ENCODE measurements at places on chromosomes 7 and 10.

- no peak for DNase-seq
Measured at GRCh38 chr7:139937715-139938114, 108.7 kb downstream of the TBXAS1 start.

DNA sequence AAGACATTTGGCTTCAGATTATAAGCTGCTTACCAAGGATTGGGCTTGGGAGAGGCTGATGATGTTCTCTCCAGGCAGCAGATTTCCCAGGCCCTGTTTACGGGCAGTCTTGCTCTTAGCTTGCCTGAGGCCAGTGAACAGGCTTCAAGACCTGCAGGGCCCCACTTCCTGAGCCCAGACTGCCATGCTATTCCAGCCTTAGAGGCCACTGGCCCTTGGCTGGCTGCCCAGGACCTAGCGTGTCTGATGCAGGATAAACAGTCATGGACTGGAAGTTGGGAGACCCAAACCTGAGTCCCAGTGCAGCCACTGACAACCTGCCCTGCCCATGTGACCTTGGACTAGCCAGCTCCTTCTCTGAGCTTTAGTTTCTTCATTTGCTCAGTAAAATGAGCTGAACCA is 2.9 kb downstream of the PRXL2A start:
- peak; percentile 21 for DNase-seq

- DNase-seq, result no peak
Measured at GRCh38 chr10:76270464-76270863, 839.0 kb downstream of the LRMDA start.

DNA sequence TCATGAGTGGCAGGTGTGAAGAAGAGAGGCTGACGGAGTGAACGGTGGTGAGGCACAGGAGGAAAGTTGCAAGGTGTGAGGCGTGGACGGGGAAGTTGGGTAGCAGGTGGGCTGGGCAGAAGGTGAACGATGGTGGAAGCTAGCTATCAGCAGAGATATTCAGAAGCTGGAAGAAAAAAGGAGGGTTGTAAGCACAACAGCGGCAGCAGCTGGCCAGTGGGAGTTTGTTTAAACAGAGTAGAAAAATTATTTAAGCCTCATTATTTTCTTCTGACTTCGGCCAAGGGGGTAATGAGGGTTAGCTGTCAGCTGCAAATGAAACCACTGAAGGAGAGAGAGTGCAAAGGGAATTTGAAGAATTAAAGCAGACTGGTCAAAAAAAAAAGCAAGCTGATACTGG is 62.1 kb upstream of the PRKAR2B start:
- DNase-seq, result no peak

DNA sequence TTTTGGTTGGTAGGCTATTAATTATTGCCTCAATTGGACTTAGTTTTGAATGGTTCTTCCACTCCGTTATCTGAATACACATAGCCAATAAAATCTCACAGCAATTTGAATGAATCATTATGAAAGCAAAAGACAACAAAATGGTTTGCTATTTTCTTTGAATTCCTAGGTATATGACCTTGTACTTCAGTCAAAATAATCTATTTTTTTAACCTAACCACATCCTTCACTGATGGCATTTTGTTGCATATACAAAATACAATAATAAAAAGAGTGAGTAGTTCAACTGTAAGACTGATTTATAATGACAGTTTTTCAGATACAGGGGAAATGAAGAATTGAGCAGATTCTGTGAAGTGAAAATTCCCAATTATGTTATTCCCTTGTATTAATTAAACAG is 433.1 kb downstream of the HTR7 start:
- no peak for DNase-seq

DNA sequence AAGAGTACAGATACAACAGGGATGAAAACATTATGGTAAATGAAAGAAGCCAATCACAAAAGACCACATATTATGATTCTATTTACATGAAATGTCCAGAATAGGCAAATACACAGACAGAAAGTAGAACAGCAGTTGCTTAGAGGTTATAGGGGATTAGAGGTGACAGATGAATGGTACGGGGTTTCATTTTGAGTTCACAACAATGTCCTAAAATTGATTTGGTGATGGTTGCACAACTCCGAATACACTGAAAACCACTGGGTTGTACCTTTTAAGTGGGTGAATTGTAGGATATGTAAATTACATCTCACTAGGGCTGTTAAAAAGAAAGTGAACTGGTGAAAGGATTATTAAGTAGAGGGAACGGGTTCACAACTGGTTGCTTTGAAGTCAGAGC is 76.3 kb upstream of the MRLN start:
- DNase-seq, result no peak

DNA sequence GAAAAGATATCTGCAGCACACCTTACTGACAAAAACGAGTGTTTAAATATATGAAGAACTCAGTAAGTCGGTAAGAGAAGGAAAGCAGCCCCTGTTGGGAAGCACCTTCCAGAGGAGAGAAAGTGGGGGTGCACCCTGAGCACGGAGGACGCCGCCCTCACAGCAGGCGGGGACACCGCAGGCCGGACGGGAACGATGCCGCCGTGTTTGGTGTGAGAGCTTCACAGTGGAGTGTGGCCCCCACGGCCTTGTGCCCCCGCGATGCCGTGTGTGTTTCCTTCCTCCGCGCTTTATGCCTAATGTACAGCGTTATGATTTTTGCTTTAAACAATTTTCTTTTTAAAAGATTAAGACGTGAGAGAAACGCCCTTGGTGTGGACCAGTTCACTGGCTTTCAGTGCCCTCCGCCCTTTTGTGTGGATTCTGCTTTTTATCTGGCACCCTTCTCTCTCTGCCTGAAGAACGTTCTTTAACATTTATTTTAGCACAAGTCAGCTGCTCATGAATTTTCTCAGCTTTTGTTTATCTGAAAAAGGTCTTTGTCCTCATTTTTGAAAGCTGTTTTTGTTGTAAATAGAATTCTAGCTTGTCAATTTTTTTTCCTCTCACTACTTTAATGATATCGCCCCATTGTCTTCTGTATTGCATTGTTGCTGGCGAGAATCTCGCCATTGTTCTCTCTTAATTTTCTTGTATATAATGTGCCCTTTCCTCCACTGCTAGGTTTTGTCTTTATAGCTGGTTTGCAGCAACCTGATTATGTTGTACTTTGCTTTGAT is 110.7 kb downstream of the INPP5A start:
- DNase-seq, result no peak

DNA sequence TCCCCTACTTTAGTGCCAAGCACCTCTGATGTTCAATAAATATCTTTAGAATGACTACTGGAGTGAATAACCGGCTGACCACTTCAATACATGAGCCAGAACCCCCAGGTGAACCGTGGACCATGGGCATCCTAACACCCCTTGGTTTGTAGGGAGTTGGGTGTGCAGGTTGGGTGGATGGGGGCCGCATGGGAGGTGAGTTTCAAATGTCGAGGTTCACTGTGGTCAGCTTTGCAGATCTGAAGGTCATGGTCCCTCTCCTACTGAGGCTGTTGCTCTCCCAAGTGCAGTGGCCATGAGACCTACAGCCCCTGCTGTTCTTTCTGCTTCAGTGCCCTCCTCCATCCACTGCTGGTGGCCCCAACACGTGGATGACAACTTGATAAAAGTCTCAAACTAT is 178.0 kb upstream of the MKI67 start:
- no peak for DNase-seq

DNA sequence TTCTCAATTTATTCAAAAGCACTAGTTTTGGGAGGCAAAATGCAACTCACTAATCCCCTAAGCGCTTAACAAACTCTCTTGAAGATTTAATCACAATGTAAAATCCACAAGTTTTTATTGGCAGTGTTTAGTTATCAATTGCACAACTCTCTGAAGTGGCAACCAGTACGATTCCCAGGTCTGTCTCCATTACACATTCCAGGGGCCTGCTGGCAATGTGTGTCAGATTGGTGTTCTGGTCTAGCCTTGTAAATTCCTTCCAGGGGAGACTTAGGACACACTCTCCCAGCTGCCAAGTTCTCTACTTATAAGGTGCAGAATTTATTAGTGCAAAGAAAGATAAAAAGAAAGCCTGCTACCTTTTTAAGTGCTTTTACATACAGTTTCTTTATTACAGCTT is 164.7 kb upstream of the HPS1 start:
- DNase-seq, result no peak

GRCh38 chr10:5252177-5253037 is 55.8 kb downstream of the AKR1C4 start:
- no peak for DNase-seq

DNA sequence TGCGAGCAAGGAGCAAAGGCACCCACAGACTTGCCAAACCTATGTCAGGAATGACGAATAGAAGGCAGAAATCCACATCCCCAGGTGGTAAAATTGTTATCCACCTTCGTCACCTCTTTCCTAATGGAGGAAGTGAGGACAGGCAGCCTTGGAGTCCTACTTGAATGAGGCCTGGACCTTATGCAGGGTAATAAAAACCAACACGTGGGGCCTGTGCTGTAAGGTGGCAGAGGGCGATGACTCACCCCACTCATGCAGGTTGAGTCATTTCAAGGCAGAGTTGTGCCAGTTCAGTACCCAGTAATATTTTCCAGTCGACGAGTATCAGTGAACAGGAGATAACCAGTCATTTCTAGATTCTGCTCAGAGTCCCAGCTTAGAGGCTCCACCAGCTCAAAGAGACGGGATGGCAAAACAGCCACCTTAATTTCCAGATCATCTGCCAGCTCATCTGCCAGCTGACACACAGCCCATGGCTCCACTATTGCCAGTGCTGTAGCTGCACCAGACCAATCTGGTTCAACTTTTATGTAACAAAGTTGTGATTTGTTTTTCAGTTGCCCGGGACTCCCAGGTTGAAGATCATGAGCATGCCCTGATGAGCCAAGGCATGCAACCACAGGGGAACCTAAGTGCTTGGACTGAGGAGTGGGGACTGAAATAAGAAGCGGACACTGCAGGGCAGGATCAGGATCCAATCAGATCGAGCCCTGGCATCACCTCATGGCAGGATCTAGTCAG is 176.2 kb upstream of the ITGB1 start:
- DNase-seq, result no peak

GRCh38 chr10:117221156-117221711 is 19.7 kb upstream of the SLC18A2 start:
- DNase-seq, result no peak

GRCh38 chr10:436013-436697 is 253.3 kb downstream of the DIP2C start:
- no peak for DNase-seq

GRCh38 chr7:158676171-158676840 is 28.3 kb downstream of the NCAPG2 start:
- DNase-seq, result no peak

DNA sequence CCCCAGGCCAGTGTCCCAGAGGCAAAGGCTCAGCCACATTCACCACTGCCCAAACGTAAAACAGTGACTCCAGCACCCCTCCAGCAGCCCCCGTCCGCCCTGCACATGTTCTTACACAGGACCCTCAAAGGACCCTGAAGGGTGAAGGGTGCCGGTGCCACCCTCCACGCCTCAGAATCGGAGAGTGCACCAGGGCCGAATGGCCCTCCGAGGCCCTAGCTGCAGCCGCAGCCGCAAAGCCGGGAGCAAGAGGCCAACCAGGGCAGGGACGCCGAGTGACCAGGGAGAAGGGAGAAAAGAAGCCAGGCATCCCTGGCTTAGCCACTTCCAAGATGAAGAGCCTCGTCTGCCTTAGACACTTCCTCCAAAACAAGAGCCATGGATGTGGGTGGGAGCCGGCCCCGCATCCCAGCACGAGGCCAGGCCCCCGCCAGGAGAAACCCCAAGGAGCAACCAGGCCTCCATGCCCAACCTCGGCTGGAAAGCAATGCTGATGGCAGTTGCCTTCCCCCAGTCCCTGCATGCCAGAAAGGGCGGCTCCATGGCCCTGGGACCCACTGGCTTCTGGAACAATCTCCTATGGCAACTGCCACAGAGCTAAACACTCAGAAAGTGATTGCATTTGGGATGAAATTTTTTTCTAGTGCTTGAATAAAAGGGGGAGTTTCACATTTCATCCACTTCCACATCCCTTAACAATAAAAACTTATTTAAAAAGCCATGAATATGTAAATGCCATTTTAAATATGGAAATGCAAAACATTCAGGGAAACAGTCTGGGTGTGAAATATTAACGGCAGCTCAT is 92.3 kb downstream of the MAD1L1 start:
- no peak for DNase-seq

DNA sequence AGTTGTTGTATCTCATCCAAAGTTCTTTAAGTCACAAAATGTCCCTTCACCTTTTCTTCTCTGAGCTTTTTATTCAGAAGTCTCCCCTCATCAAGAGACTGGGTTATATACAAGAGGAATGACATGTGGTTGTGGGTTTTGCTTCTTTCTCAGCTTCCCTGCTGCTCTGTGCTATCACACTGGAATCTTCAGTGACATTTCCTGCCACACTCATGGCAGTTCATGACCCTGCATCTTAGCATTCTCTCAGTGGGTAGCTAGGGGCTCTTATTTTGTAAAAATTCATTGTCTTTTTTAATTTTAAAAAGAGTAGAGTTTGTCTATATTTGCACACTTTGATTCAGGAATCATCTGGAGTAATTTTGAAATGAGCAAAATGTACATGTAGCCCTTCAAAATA is 236.9 kb upstream of the TMEM229A start:
- DNase-seq, result no peak

DNA sequence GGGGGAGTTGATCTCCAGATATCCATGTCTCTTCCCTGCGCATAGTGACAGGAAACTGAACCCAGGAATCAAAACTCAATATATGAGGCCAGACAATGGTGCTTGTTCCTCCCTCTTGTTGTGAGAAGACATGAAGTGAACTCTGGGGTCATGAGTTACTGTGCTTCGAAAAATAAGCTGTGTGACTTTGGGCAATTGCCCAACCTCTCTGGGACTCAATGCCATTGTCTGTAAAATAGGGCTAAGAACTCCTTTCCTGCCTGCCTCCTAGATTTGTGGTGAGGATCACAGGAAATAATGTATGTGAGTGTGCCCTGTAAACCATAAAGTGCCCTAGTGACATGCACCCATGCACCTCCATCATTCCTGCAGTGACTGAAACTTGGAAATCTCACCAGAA is 48.4 kb downstream of the SYPL1 start:
- DNase-seq, result no peak

DNA sequence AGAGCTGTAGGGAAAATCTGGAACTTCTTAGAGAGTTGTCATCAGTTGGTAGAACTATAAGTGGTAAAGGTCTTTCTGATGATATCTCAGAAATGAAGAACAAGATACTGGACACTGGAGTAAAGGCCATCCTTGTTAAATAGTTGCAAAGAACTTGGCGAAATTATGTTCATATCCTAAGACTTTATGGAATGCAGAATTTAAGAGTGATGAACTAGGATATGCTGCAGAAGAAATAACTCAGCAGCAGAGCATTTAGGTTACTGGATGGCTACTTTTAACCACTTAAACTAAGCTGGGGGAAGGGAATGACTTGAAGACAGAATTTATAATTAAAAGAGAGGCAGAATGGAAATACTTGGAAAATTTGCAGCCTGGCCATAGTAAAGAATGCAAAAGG is 23.7 kb downstream of the PTEN start:
- DNase-seq, result no peak

GRCh38 chr7:5596046-5596895 is 172.6 kb upstream of the TNRC18 start:
- peak; percentile 33 for DNase-seq
